ENCODE measurements at places on chromosomes 11 and 22. TPM values are rescaled to one million over a fixed set of nuclear protein-coding genes. Genes with fewer than 3 reads are reported as not detected.

SMTNL1 gene
- not detected for total RNA-seq

SLC22A8 gene
- total RNA-seq, result not detected

DNA sequence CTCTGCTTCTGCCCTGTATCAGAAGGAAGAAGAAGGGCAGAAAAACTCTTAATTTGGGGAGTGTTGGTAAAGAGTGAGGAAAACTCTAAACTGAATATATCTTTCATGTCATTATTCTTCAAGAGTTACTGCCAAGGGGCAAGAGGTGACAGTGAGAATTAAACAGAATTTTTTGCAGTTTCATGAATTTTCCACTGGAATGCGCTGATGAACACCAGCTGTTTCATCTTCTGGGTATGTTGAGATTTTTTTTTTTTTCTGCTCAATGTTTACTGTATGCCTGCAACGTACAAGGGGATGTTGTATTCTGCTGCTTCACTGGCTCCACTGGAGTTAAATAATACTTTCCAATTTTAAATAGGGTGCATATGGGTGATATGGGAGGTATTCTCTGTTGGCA, 117.8 kb downstream of the FAM76B start:
- no peak for DNase-seq

DNA sequence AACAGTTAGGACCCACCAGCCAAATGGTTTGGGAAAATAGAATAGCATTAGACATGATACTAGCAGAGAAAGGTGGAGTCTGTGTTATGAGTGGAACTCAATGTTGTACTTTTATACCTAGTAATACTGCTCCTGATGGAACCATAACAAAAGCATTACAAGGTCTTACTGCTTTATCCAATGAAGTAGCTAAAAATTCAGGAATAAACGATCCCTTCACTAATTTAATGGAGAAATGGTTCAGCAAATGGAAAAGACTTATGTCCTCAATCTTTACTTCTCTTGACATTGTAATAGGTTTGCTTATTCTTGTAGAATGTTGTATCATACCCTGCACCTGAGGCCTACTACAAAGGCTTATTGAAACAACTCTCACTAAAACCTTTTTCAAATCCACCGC, 50.2 kb downstream of the ZNF280B start:
- DNase-seq, result no peak

CFL1 gene
- total RNA-seq, result 1,831 TPM

PANX3 gene
- not detected for total RNA-seq

DNA sequence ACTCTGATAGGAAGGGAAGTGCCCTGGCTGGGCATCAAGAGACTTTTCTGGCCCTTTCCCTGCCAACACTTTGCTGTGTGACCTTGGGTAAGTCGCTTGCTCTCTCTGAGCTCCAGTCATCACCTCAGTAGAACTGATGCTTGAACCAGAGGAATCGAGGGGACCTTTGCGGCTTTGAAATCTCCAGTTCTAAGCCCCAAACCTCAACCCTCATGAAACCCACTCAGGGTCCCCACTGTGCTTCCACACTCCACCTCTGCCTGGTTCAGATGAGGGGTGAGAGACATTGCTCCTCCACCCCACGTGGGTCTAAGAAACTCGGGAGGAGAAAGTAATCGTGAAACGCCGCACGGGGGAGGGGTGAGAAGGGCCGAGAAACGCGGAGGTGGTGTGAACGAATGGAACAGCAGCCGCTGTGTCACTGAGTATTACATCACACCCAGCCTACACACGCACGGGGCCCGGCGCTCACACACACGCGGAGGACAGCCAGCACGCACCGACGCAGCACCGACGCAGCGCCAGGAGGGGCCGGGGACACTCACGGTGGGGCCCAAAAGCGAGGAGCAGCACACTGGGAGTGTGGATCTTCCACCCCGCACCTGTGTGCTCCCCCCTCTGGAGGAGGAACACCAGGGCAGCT, 4.3 kb downstream of the RTN4RL2 start:
- DNase-seq, result no peak

PNPLA5 gene
- total RNA-seq, result not detected

SAA4 gene
- not detected for total RNA-seq

FJX1 gene
- total RNA-seq, result 24.2 TPM

DNA sequence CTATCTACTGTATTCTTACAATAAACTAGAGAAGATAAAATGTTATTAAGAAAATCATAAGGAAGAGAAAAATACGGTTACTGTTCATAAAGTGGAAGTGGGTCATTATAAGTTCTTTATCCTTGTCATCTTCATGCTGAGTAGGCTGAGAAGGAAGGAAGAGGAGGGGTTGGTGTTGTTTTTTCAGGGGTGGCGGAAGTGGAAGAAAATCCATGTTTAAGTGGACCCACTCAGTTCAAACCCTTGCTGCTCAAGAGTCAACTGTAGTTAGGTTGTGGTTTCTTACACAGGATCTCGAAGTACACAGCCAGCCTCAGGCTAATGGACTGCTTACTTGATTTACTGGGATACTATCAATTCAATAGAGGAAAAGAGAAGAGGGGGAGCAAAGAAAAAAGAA, 63.1 kb downstream of the PIWIL4 start:
- DNase-seq, result no peak

DNA sequence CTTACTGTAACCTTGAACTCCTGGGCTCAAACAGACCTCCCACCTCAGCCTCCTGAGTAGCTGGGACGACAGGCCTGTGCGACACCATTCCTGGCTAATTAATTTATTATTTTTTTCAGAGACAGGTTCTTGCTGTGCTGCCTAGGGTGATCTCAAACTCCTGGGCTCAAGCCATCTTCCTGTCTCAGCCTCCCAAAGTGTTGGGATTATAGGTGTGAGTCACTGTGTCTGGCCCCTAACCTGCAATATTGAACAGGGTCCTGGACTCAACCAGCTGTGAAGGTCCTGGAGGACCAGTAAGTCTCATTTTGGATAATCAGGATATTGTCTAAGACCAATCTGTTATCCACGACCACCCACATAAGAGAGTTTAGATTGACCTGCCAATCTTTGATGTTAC, 15.2 kb downstream of the CCDC134 start:
- no peak for DNase-seq

- DNase-seq, result no peak
Observed at GRCh38 chr22:27867953-27868731, 50.9 kb downstream of the PITPNB start.

MFNG gene
- 3.0 TPM for total RNA-seq

GRCh38 chr11:75380716-75381420, 18.4 kb upstream of the RPS3 start:
- no peak for DNase-seq
